ENCODE measurements at places on chromosomes 12 and 14. TPM values are rescaled to one million over a fixed set of nuclear protein-coding genes. Genes with fewer than 3 reads are reported as not detected.

GRCh38 chr14:58455593-58456265 lies 28.2 kb downstream of the KIAA0586 start:
- DNase-seq = no peak

DNA sequence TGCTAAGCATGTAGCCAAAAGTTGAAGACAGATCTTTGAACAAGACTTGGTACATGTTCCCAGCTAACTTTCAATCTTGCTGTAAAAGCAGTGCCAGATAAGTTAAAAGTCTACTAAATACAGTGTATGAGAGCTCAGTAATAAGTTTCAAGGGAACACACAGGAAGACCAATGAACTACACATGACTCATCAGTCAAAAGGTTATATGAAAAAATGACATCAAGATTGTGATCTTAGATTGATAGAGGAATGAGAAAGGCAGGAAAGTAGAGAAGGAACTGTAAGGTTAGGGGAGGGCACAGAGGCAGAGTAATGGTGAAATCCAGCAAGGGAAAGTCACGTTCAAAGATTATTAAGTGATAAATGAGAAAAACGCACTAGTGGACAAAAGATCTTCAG lies 249.9 kb upstream of the FLRT2 start:
- no peak for DNase-seq

- DNase-seq = peak; percentile 44
Measured at GRCh38 chr12:6430124-6430989, 14.4 kb upstream of the CD27 start.

DNA sequence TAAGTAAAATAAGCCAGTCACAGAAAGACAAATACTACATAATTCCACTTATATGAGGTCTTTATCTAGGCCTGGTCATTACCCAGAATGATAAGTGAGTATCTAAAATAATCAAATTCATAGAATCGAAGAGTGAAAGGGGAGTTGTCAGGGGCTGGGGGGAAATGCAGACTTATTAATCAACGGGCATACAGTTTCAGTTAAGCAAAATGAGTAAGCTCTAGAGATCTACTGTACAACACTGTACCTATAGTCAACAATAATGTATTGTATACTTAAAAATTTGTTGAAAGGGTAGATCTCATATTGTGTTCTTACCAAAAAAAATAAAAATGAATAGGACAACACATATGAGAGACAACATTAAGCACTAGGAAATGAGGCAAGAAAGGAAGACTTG lies 13.3 kb downstream of the BTBD7 start:
- no peak for DNase-seq

- DNase-seq = peak; percentile 63
Measured at GRCh38 chr12:121668750-121669520, 519 bp downstream of the MORN3 start.

- DNase-seq = no peak
Measured at GRCh38 chr14:104783484-104784217, 11.9 kb downstream of the AKT1 start.

GRCh38 chr12:74391283-74391682 lies 146.4 kb upstream of the ATXN7L3B start:
- no peak for DNase-seq

GRCh38 chr12:8081251-8081920 lies 688 bp upstream of the NECAP1 start:
- DNase-seq = peak; percentile 57

- DNase-seq = peak; percentile 64
Measured at GRCh38 chr12:117105902-117106301, 6.7 kb upstream of the TESC start.

OAS2 gene
- total RNA-seq = 237 TPM

GRCh38 chr14:69404883-69405282 lies 6.4 kb downstream of the SLC39A9 start:
- no peak for DNase-seq

DNA sequence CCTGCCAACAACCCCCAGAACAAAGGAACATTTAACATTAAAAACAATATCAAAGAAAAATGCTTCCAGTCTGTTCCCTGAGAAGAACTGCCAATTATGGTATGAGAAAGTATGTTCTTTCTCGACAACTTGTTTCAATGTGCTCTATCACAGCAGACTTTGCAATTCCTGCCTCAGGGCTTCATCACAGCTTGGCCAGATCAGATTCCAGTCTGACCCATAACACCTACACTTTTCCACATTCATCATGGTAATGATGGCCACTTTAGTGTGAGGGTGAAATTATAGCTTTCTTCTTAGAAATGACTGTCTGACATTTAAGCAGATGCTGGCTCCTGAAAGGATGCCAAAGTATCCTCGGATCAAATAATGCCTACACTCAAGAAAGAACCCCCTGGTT lies 17.0 kb downstream of the NEK9 start:
- DNase-seq = no peak

DNA sequence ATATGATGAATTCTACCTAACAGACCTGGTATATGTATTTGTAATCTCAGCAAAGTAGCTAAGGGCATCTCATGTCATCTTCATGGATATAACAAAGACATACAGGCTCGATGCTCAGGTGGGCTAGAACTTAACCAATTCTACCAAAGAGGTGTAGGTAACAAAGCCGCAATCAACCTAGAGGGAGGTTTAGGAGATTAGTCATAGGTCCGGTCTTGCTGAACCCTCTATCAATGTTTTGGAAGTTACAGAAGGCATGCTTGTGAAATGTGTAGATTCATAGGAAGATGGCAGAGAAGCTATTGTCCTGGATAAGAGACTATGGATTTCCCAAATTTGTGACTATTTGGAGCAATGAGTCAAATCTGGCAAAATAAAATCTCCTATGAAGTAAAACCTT lies 42.6 kb upstream of the SYCP3 start:
- DNase-seq = no peak

- DNase-seq = no peak
Measured at GRCh38 chr12:24172031-24172772, 222.7 kb upstream of the SOX5 start.

KRT74 gene
- total RNA-seq = not detected

DNA sequence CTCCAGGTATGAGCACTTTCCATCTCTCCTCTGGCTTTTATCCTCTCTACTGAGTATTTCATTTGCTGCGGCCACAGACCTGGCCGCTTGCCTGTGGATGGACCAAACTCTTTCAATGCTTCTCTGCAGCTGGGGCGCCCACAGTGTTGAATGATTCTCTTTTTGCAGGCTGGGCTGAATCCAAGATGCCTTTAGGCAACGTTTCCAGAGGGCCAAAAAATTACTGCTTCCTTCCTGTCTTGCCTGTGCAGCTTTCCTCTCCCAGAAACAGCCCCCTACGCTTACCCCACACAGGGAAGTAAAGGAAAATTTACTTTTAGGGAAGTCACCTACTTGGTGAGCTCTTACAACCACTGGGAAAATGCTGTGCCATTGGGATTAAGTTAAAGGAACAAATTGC lies 55.6 kb upstream of the JDP2 start:
- no peak for DNase-seq

TRPV4 gene
- total RNA-seq = not detected

DNA sequence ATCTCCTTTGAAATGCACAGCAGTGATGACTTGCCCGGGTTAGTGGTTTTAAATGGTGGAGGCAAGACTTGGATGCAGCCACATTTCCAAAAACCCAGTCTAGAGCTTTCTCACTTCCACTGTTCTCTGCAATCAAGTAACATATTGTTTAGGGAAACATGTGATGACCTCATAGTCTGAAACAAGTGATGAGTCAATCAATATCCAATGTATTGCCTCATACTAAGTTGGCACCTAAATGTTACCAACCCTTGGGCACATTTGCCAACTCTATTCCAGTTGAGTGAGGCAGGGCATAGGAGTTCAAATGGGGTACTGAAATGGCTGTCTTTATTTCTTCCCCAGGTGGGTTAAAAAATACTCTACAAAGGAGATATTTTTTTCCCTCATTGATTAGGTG lies 1105.4 kb downstream of the VRK1 start:
- DNase-seq = no peak

NANOG gene
- total RNA-seq = not detected

Data from activated CD8-positive, alpha-beta T cell treated with anti-CD3 and anti-CD28 coated beads, Interleukin-2, amount 10 ng/mL, durations not matched to agents 7 days and 5 days (primary cell).